A172 (cell line): ENCODE measurements at places on chromosomes 6 and 20. TPM values are rescaled to one million over a fixed set of nuclear protein-coding genes. Genes with fewer than 3 reads are reported as not detected.

The MRPS10 gene
- total RNA-seq, result 93.5 and 95.1 TPM in 2 replicates

The BPI gene
- total RNA-seq, result not detected in 2 replicates

The BRD2 gene
- total RNA-seq, result 73.9 and 106 TPM in 2 replicates

The PRICKLE4 gene
- total RNA-seq, result not detected in 2 replicates

The TINAG gene
- not detected in 2 replicates for total RNA-seq

The SMOC2 gene
- not detected in 2 replicates for total RNA-seq

The ZKSCAN3 gene
- total RNA-seq, result 3.7 and 5.0 TPM in 2 replicates

The RRBP1 gene
- 104 and 136 TPM in 2 replicates for total RNA-seq

The NOTCH4 gene
- 0.81 and 1.6 TPM in 2 replicates for total RNA-seq

The SRMS gene
- total RNA-seq, result not detected in 2 replicates

The LY6G6C gene
- total RNA-seq, result not detected in 2 replicates

The LST1 gene
- not detected in 2 replicates for total RNA-seq

The ADGB gene
- not detected in 2 replicates for total RNA-seq

The SLPI gene
- 0.33 TPM in 1 of 2 replicates, not detected in the other for total RNA-seq

The BMP6 gene
- 0.07 and 0.22 TPM in 2 replicates for total RNA-seq

The TRIM10 gene
- not detected in 2 replicates for total RNA-seq

The PM20D2 gene
- 29.8 and 30.6 TPM in 2 replicates for total RNA-seq

The SNPH gene
- 11.6 and 13.9 TPM in 2 replicates for total RNA-seq

The SLC13A3 gene
- total RNA-seq, result not detected in 2 replicates

The ADAM33 gene
- total RNA-seq, result not detected in 2 replicates

The XKR7 gene
- total RNA-seq, result not detected in 2 replicates

The PAK5 gene
- not detected in 2 replicates for total RNA-seq

The SLC22A1 gene
- total RNA-seq, result 0.07 and 0.17 TPM in 2 replicates

The TGM2 gene
- total RNA-seq, result 13.9 and 27.0 TPM in 2 replicates

The CAP2 gene
- 20.2 and 27.8 TPM in 2 replicates for total RNA-seq

The ADAT2 gene
- total RNA-seq, result 1.8 and 3.1 TPM in 2 replicates

The PTCHD4 gene
- 0.38 and 1.4 TPM in 2 replicates for total RNA-seq

The FOXA2 gene
- 1.2 and 2.2 TPM in 2 replicates for total RNA-seq

The GPANK1 gene
- 9.5 and 13.2 TPM in 2 replicates for total RNA-seq

The HLA-DRA gene
- total RNA-seq, result not detected in 2 replicates

The TP53INP2 gene
- total RNA-seq, result 2.4 and 5.0 TPM in 2 replicates

The JAG1 gene
- 6.2 and 9.4 TPM in 2 replicates for total RNA-seq

The ATP9A gene
- total RNA-seq, result 16.3 and 19.5 TPM in 2 replicates
